ENCODE measurements at places on chromosomes 1 and 21. TPM values are rescaled to one million over a fixed set of nuclear protein-coding genes. Genes with fewer than 3 reads are reported as not detected.

Gene TSPAN1
- not detected for total RNA-seq

GRCh38 chr1:18927082-18927653 lies 24.8 kb upstream of the ALDH4A1 start:
- peak; percentile 52 for DNase-seq

- DNase-seq = no peak
Measured at GRCh38 chr1:16969057-16969611, 11.3 kb downstream of the MFAP2 start.

DNA sequence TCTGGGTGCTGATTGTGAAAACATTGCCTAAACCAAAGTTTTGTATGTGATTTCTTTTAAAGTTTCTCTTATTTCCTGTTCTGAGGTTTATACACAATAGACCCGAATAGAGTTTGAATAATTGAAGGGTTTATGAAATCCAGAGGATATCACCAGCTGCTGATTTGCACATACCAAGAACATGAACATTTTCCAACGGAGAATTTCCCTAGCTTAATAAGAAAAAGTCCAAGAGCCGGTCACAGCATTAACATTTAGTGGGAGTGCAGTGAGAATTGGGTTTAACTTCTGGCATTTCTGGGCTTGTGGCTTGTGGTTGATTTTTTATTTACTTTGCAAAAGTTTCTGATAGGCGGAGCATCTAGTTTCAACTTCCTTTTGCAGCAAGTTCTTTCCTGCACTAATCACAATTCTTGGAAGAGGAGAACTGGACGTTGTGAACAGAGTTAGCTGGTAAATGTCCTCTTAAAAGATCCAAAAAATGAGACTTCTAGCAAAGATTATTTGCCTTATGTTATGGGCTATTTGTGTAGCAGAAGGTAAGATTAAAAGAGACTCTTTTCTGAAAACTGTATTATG lies at the start of gene CFH:
CFH (plus strand) TSS at position 407 of the 579 bp plus-strand sequence; CDS start at position 482, 75 bp downstream.
- DNase-seq = no peak

GRCh38 chr1:172867216-172867818 lies 183.4 kb downstream of the TNFSF18 start:
- no peak for DNase-seq

- DNase-seq = no peak
Measured at GRCh38 chr1:109368464-109368863, 29.3 kb downstream of the SORT1 start.

DNA sequence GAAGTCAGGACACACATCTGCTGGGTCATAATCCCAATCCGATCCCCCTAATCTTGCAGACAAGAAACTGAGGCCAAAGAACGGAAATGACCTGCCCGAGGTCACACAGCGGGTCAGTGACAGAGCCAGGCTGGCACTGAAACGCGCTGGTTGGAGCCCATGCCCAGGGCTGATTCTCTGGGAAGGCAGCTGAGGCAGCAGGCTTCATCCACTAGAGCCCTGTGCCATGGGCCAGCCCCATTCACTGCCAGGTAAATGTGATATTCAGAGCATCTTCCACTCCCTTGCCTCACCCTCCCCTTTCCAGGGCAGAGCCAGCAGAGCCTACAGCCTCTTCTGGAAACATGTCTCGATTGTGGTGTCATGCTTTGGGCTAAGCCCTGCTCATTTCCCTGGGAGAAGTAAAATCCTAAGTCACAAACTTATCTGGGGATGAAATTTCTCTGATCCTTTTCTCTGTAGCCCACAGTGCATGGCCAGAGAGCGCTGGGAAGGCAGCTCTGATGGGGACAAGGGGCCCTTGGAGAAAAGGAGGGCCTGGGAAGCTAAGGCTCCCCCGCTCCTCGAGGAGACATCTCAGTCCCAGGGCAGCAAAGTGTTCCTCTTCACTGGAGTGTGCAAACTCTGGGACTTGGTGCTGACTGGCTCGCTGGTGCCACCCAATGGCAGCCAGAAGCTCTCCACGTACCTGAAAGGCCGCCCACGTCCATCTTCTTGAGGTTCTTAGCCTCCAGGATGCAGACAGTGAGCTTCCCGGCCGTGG lies 110.4 kb downstream of the SYT2 start:
- DNase-seq = peak; percentile 41

GRCh38 chr21:33968080-33968994 lies 52.7 kb upstream of the ATP5PO start:
- no peak for DNase-seq

DNA sequence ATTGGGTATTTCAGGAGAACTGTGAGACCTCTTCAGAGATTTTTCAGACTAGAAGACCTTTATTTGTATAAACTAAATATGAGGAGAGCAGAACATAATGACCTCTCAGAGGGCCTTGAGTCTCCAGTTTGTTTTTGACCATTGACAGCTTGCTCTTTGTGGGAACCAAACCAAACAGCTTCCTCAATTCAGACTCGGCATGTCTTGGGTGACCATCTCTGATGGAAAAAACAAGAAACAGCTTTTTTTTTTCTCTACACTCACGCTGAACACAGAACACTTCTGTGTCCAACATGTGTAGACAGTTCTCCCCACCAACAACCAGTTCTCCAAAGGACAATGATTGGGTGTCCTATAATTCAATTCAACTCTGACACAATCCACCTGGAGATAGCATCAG lies 11.5 kb downstream of the ATP1A4 start:
- DNase-seq = no peak

Gene APP
- total RNA-seq = 25.5 TPM

DNA sequence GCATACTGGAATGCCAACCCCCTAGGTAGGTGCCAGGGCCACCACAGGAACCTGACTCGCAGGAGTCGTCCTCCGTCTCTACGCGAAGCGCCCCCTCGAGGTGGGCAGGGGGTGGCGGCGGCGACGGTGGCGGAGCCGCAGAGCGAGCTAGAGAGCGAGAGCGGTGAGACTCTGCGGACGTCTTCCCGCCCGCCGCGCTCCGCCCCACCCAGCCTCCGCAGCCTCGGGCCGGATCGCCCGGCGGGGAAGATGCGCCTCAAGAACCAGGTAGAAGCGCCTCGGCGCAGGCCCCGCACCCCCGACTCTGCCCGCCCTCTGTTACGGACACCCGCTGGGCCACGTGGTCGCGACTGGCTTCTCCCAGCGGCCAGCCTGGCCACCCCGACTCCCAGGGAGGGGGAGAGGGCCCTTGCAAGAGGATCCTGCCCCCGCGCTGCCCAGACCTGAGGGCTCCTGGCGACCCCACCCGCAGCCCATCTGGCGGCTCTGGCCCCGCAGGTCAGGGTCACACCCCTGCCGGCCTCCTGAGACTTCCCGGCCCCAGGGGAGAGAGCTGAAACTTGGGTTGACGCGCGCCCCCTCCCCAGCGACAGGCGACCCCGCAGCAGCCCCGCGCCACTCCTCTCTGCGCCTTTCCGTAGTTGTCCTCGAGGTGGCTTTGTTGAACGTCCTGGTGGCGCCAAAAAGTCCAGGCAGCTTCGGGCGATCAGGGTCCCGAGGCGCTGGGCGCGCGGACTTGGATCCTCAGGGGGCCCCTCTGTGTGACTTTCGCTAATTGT lies 24.4 kb upstream of the AGBL4 start:
- no peak for DNase-seq

GRCh38 chr1:173415905-173416450 lies 61.2 kb upstream of the PRDX6 start:
- DNase-seq = no peak

GRCh38 chr1:192620071-192620635 lies 15.8 kb upstream of the RGS13 start:
- no peak for DNase-seq

DNA sequence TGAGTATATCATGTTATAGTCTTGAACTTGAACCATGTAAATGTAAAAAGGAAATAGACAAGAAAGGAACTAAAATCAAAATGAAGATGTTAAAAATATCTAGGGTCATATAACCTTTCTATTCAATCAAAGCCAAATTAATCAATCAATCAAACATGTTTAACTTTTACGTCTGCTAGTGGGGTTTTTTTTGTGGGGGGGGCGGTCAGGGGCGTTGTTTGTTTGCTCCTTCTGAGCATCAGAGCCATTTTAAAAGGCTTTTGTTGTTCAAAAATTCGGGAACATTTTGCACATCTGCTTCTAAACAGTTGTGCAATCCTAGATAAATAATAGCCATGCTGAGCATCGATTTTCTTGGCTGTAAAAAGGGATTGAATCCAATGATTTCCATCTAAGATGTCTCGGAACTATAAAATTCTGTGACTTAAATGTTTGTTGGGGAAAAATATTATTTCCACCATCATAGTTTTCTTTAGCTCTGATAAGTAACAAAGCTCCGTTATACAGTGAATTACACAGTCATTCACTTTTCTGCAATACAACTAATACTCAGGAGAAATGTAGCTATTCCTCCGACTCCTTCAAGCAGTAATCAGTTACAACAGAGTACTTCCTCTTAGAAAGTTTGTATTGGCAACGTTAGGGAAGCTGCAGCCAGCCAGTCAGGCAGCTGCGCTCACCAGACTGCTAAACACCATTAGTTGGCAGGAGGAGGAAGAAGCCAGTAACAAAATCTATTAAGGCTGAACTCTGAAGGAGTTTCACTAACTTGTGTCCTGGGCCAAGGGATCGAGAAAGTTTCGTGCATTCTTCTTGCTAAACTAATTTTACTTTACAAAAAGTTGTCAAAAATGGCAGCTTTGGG lies 2.2 kb downstream of the SPATA6 start:
- no peak for DNase-seq

Gene FAM167B
- 1.1 TPM for total RNA-seq

- DNase-seq = no peak
Measured at GRCh38 chr1:239056940-239057339, 329.4 kb upstream of the CHRM3 start.

Gene CYP4Z1
- not detected for total RNA-seq

DNA sequence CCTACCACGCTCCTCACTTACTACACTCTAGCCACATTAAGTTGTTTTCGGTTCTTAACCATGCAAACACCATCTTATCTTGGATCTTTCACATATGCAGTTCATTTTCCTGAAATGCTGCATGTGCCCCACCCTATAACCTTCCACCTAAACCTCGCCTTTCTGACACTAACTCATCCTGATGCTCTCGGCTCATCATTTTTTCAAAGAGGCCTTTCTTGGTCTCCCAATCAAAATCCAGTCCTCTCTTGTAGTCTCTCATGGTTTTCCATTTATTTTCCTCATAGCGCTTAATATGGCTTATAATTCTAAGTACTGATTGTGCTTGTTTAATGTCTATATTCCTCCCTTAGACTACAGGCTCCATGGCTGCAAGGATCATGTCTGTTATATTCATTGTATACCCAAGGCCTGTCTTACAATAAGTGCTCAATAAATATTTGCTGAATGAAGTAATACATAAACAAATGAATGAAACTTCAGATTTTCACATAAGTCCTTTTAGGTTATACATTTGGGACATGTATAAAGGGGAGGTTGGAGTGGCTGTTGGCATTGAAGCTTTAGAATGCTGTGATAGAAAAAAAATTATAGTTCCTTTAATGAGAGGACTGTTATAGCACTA lies 79.2 kb upstream of the CDC42BPA start:
- no peak for DNase-seq

DNA sequence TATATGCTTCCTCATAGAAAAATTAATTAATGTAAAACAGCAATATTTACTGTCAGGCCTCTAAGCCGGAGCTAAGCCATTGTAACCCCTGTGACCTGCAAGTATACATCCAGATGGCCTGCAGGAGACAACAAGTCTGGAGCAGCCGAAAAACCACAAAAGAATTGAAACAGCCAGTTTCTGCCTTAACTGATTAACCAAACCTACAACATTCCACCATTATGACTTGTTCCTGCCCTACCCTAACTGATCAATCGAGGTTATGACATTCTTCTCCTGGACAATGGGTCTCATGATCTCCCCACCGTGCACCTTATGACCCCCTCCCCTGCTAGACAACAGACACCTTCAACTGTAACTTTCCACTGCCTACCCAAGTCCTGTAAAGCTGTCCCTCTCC lies 205.8 kb upstream of the DUSP10 start:
- no peak for DNase-seq

Gene LORICRIN
- not detected for total RNA-seq

GRCh38 chr1:34696230-34696629 lies 58.6 kb upstream of the GJB5 start:
- DNase-seq = no peak

Gene CTH
- 14.6 TPM for total RNA-seq

DNA sequence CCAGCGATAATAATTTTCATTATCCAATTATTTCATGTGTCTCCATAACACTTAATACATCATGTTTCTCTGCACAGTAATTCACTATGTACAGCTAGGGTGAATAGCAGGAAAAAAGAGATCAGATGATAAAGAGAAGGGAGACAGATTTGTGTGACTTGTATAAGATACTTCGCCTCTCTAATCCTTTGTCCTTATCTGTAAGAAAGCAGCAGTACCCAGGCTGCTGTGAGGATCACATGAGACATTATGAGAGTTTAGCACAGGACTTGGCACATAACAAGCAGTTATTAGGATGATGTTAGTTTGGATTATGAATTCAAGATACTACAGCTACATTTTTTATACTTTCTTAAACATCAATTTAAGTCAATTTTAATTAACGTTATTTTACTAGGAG lies 6.3 kb downstream of the ERG start:
- DNase-seq = no peak

GRCh38 chr1:8402109-8402710 lies 84.3 kb downstream of the SLC45A1 start:
- DNase-seq = no peak

DNA sequence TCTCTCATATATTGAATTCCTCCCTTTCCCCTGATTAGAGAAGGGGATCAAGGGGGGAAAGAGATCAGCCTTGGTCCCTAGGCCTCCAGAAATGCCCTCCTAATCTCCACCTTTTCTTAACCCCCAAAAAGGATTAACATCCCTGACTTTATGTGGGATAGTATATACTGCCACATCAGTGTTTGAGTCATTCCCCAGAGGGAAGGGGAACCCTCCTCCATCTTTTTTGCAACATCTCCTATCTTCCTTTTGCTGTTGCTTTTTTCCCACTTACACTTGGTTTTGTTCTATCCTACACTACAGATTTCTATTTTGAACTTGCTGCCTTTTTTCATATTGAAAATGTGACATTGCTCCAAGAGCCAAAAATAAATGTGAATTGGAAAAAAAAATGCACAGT lies 65.4 kb upstream of the PODN start:
- no peak for DNase-seq

DNA sequence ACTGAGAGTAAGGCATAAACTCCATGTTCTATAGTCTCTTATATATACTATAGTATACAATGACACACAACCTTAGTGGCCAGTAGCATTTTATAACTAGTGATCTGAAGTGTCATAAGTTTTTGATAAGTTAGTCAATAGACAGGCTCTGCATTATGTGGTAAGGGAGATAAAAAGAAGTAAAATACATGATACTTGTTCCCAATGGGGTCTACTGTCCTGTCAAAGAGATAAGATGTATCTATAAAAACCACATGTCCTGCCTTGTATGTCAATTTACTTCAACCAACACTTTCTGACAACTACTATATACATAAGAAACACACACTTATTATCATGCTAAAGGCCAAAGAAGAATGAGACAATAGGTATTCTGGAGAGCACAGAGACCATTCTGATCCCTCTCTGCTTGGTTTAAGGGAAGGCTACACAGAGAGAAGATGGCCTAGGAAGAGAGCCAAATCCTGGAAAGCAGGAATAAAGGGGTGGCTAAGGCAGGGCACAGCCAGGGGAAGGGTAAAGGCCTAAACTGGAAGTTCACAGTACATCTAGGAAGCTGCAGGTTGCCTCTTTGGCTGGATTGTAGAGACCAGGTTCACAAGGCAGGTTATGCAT lies 91.4 kb downstream of the LYST start:
- DNase-seq = no peak

Gene FCGR1A
- 0.58 TPM for total RNA-seq

- DNase-seq = peak; percentile 71
Measured at GRCh38 chr21:42164064-42164789, 54.7 kb upstream of the ABCG1 start.

Gene ATXN7L2
- 7.6 TPM for total RNA-seq

GRCh38 chr21:45580576-45581321 lies 38.5 kb upstream of the SLC19A1 start:
- DNase-seq = no peak
